ENCODE measurements at places on chromosomes 7 and 10.
A peak's percentile ranks its signal among the peaks of the same experiment; 100 is the strongest.

GRCh38 chr7:131098527-131098926 lies 229.1 kb upstream of the MKLN1 start:
- H3K4me3 ChIP-seq, result peak overlapping the region; percentile 21
- DNase-seq, result no peak
- peaks cover 71% of the 10 kb centered on the region for H3K4me1 ChIP-seq
- peak overlapping the region; percentile 87 for H3K27ac ChIP-seq
- H3K27me3 ChIP-seq, result no peaks in the 10 kb centered on the region

DNA sequence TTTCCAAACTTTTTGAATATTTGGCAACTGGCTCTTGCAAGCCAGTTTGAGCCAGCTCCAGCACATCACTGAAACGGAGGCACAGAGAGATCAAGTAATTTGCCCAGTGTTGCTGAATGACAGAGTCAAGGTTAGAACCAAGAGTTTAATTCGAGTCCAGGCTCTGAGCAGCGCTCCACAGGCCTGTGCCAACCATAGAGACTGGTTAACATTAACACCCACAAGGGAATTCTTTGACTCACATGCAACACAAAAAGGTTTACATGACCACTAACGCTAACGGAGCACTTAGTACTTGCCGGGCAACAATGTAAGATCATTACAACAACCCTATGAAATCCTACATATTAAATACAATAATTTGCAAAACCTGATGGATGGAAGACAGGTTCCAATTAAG lies 1.5 kb downstream of the RGS10 start:
- peak overlapping the region; percentile 87 for H3K4me3 ChIP-seq
- peak overlapping the region; percentile 50 for H3K27ac ChIP-seq
- no peak for DNase-seq
- no peaks in the 10 kb centered on the region for H3K36me3 ChIP-seq

DNA sequence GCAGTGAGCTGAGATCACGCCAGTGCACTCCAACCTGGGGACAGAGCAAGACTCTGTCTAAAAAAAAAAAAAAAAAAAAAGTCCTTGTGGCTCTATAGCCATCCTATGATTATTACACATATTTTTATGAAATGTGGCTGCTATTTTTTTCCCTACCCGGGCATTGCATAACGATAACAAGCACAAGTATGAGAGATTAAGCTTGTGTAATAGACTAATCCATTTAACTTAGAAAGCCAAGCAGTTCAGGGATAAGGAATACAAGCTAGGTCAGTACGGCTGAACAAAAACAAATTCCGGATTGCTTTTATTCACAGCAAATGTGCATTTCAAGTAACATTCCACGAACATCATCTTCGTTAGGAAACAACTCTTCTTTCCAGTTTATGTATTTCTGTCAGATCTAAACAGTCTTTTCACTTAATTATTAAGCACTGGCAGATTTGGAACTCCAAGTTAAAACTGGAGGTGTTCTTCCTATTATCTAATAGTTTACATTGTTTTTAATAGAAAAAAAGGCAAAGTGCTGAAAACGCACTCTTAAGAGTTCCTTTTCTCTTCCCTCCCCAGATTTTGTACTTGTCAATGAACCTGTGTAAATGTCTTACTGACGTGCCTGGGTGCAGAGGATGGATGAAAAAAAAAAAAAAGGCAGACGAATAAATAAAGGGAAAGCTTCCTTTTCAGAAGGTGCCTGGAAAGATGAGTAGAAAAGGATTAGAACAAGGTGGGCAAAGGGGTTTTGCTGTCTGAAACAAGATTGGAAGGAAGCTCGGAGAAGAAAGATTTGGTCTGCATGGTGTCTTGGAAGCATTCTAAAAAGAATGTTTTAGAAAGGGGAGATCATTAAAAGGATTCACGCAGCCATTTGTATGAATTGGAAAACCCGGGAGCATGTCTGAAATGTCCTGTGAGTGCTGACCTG lies 81.1 kb downstream of the PRTFDC1 start:
- H3K27me3 ChIP-seq, result no peaks in the 10 kb centered on the region
- peaks cover 8% of the 10 kb centered on the region for H3K4me1 ChIP-seq
- no peak overlapping the region for H3K4me3 ChIP-seq
- H3K36me3 ChIP-seq, result peaks cover 2% of the 10 kb centered on the region
- no peak for DNase-seq

GRCh38 chr7:117202511-117202910 lies 120.3 kb downstream of the WNT2 start:
- H3K27me3 ChIP-seq, result no peaks in the 10 kb centered on the region
- no peaks in the 10 kb centered on the region for H3K4me1 ChIP-seq
- no peak for DNase-seq
- H3K36me3 ChIP-seq, result peaks cover 11% of the 10 kb centered on the region
- no peak overlapping the region for H3K4me3 ChIP-seq

GRCh38 chr7:116173051-116174028 lies 37.0 kb upstream of the TES start:
- H3K27ac ChIP-seq, result no peak overlapping the region
- H3K27me3 ChIP-seq, result no peaks in the 10 kb centered on the region
- DNase-seq, result peak; percentile 46
- H3K4me3 ChIP-seq, result no peak overlapping the region
- H3K4me1 ChIP-seq, result peaks cover 4% of the 10 kb centered on the region

DNA sequence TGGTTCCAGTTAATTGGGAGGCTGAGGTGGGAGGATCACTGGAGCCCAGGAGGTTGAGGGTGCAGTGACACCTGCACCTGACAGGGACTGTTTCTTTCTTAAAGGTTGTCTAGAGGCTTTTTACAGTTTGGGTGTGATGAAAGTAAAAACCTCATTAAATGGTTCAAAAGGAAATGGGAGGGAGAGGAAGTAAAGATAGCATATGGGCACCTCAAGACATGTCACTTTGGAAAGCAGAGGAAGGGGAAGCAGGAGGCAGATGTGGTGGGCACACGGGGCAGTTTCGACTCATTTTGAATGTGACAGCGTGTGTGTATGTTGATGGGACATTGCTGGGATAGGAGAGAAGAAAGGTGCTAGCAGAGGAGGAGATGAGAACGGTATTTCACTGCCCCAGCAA lies 203.1 kb downstream of the MLLT10 start:
- no peak overlapping the region for H3K4me3 ChIP-seq
- H3K36me3 ChIP-seq, result peaks cover 42% of the 10 kb centered on the region
- H3K27ac ChIP-seq, result peak overlapping the region; percentile 7
- H3K4me1 ChIP-seq, result peaks cover 3% of the 10 kb centered on the region
- no peaks in the 10 kb centered on the region for H3K27me3 ChIP-seq
- no peak for DNase-seq

DNA sequence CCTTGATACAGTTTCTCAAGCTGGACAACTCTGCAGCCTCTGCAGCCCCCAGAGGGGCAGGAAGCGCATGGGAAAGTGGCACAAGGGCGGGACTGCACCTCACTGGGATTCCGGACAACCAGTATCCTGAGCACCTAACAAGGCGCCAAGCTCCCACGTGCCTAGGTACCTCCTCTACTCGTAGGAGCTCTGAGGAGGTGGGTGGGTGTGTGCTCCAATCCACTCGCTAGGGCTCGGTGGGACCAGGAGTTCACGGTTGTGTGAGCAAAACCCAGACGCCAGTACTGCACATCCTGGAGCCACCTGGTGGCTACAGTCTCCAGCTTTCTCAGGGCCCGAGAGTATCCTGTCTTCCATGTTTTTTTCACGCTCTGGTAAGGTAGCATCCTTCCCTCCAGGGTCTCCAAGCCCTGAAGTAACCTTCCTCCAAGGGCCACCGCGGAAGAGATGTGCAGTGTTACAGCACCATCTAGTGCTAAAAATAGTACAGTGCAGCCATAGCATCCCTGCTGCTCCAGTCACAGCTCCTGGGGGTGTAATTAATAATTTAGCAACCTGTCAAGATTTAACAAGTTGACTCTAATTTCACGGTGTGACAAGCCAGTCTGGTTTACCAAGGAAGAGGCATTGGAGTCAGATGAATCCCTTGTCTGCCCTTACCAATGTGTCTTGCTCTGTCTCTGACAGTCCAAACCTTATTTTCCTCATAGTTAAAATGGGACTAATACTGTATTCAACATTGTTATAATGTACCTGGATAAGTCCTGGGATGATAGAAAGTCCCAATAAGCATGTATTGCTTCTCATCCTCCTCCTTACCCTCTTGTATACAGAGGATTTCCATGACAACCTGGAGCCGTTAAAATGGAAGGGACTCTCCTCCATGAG lies 70.4 kb downstream of the HERPUD2 start:
- no peaks in the 10 kb centered on the region for H3K27me3 ChIP-seq
- no peak overlapping the region for H3K27ac ChIP-seq
- H3K36me3 ChIP-seq, result no peaks in the 10 kb centered on the region
- H3K4me1 ChIP-seq, result peaks cover 6% of the 10 kb centered on the region
- DNase-seq, result peak; percentile 40
- no peak overlapping the region for H3K4me3 ChIP-seq

- peak; percentile 45 for DNase-seq
- H3K4me1 ChIP-seq, result peaks cover 32% of the 10 kb centered on the region
- peak overlapping the region; percentile 63 for H3K27ac ChIP-seq
- H3K4me3 ChIP-seq, result peak overlapping the region; percentile 87
- peaks cover 2% of the 10 kb centered on the region for H3K27me3 ChIP-seq
These were observed 548 bp downstream of the AGAP3 start for GRCh38 chr7:151086802-151087244.

- no peak for DNase-seq
- peaks cover 15% of the 10 kb centered on the region for H3K27me3 ChIP-seq
- no peak overlapping the region for H3K4me3 ChIP-seq
- H3K4me1 ChIP-seq, result no peaks in the 10 kb centered on the region
These were observed 9.2 kb upstream of the TEX36 start for GRCh38 chr10:125692196-125692595.

- H3K4me1 ChIP-seq, result no peaks in the 10 kb centered on the region
- peaks cover 6% of the 10 kb centered on the region for H3K27me3 ChIP-seq
- DNase-seq, result no peak
These were observed 149.3 kb downstream of the POU6F2 start for GRCh38 chr7:39127058-39127457.

DNA sequence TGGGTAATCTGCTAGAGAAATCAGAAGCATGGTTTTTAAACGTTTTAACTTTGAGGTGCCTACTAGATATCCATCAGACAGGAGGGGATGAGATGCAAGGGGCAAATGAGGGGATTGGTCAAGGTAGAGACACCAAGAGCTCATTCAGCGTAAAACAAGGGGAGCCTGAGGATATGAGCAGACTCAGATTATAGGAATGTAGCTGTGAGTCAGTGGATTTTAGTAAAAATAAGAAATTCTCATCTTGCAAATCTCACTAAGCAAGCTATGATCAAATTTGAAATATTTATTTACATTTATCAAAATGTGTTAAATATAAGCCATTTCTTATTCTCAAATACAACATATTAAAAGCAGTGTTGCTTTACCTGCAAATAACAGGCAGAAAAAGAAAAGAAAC lies 21.4 kb upstream of the TFEC start:
- H3K27me3 ChIP-seq, result no peaks in the 10 kb centered on the region
- no peak for DNase-seq
- H3K36me3 ChIP-seq, result peaks cover 18% of the 10 kb centered on the region
- H3K4me1 ChIP-seq, result peaks cover 5% of the 10 kb centered on the region
- no peak overlapping the region for H3K4me3 ChIP-seq

- H3K4me1 ChIP-seq, result no peaks in the 10 kb centered on the region
- H3K27ac ChIP-seq, result no peak overlapping the region
- H3K36me3 ChIP-seq, result no peaks in the 10 kb centered on the region
- no peak for DNase-seq
- H3K4me3 ChIP-seq, result no peak overlapping the region
These were observed 11.5 kb downstream of the EBF3 start for GRCh38 chr10:129952378-129953118.

All from memory B cell (primary cell).